ENCODE measurements at places on chromosomes 1 and 21.
A peak's percentile ranks its signal among the peaks of the same experiment; 100 is the strongest.

DNA sequence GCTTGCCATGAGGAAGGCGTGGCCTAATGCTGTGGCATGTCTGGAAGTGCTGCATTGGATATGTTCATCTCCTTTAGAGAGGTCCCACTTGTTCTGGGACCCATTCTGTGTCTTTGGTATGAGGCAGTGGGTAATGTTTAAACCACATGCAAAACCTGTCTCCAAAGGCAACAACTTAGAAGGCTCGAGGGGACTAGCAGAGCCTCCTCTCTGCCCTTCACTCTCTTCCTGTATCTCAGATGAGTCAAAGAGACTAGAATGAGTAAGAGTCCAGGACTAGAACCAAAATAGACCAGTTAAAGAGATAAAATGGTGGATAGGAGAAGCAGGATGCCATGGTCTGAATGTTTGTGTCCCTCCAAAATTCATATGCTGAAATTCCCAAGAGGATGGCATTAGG, 220.8 kb upstream of the KIAA0040 start:
- DNase-seq, result no peak

DNA sequence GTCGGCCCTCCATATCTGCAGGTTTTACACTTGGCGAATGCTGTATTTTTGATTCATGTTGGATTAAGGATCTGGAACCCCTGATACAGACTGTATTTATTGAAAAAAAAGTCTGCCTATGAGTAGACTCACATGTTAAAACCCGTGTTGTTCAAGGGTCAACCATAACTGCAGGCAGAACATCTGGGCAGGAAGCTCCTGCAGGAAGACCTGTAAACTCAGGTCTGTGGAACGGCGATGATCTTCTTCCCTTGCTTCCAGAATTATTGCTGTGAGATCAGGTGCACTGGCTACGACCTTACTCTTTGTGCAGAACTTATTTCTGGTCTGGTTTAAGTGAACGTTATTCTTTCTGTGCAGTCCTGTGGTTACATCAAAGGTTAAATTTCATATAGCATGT, 96.6 kb downstream of the DISC1 start:
- no peak for DNase-seq

- no peak for DNase-seq
Measured at GRCh38 chr1:241666419-241666818, 14.3 kb downstream of the WDR64 start.

- peak; percentile 37 for DNase-seq
Measured at GRCh38 chr1:82225421-82226185, 424.9 kb downstream of the ADGRL2 start.

DNA sequence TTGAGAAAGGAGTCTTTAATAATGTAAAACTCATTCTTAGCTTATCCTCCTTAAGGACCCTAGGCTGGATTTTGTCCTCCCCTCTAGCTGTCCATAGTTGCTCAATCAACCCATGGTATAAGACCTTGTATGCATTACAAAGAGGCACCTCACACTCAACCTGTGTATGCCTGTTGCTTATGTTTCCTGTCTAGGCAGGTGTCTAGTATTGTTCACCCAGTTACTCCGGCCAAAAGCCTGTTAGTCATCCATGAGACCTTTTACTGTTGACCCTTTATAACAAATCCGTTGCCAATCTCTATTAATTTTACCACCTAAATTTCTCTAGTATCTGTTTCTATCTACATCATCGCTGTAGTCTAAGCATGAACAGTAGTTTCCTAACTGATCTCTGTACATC, 3.7 kb downstream of the LYPLAL1 start:
- DNase-seq, result no peak

GRCh38 chr1:198054510-198054909, 102.3 kb upstream of the NEK7 start:
- no peak for DNase-seq

- peak; percentile 58 for DNase-seq
Measured at GRCh38 chr1:211327346-211327921, 801 bp downstream of the TRAF5 start.

GRCh38 chr1:164477343-164477742, 81.6 kb upstream of the PBX1 start:
- no peak for DNase-seq

- no peak for DNase-seq
Measured at GRCh38 chr1:96695954-96696353, 25.6 kb upstream of the PTBP2 start.

DNA sequence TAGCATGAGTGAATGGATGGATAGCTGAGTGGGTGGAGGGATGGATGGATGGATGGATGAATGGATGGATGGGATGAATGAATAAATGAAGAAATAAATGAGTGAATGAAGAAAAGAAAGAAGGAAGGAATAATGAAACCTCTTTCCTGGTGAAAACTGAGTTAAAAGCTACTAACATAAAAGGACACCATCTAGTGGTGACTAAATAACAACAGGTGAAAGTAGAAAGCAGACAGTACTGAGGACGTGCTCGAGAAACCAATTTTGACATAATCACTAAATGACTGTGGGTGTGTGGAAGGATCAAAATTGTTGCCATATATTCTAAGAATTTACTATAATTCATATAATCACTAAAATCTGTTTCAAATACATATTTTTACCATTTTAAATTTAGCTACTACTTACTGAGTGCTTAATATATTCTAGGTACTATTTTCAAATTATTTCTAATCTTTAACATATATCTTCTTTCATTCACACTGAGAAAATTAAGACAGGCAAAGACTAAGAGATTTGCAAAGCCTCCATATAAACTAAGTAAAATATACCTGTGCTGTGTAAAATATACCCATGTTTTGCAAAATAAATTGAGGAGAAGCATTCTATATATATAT, 522.9 kb downstream of the LRRIQ3 start:
- DNase-seq, result no peak

DNA sequence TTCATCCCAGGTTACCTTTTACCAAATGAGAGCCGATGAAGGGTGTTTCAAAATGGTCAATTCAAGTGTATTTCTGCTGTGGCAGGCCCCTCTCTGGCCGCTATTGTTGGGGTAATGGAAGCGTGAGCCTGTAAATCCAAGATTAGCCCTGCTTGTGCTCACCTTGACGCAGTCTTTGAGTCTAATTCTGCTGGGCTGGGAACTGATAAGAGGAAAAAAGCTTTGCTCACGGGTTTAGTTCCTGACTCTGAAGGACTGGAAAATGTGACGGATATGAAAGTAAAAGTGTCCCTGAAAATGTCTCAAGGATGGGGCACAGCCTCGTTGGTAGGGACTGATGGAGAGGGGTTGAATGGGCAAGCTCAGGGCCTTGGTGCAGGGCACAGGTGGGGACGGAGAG, 125.9 kb upstream of the GALNT2 start:
- no peak for DNase-seq

DNA sequence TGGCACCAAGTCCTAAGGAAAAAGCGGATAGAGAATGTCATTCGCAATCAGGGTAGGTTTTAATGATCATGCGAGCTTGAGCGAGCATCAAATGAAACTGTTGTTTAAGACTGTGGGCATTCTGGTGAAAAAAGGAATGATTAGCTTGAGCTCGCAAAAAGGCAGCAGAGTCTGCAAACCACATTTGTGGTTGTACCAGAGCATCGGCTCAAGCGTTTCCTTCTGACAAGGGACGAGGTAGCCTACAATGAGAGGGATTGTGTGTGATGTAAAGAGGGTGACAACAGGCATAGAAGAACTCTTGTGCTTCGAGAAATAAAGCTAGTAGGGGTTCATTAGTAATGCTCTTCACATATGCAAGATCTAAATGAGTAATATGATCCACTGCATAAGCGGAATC, 11.1 kb upstream of the CD48 start:
- no peak for DNase-seq

DNA sequence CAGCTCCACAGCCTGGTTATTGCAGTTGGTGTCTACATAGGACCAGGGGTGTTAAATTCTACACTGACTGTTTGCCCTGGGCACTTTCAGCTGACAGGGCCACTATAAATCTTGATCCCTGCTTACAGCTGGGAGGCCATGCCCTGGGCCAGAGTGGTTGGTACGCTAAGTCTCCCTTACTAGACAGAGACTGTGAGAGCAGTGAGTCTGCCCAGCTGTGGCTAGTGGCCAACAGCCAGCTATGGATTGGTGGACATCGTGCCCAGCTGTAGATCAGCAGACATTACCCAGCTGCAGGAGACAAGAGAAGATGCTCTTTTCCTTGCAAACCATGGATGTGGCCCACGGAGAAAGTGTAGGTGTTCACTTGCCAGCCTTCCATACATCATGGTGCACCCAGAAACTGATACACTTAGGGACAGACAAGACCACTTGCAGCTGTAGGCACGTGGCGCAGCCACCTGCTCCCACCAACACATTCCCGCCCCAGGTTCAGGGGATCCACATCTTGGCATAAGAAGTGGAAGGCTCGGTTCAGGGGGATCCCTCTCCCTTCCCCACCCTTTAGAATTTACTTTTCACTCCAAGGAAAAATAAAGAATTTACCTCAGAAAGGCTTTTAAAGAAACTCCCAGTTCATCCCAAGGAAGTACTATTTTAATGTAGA, 16.4 kb upstream of the PAX7 start:
- no peak for DNase-seq

- no peak for DNase-seq
Measured at GRCh38 chr21:27108701-27109100, 141.8 kb upstream of the ADAMTS5 start.

DNA sequence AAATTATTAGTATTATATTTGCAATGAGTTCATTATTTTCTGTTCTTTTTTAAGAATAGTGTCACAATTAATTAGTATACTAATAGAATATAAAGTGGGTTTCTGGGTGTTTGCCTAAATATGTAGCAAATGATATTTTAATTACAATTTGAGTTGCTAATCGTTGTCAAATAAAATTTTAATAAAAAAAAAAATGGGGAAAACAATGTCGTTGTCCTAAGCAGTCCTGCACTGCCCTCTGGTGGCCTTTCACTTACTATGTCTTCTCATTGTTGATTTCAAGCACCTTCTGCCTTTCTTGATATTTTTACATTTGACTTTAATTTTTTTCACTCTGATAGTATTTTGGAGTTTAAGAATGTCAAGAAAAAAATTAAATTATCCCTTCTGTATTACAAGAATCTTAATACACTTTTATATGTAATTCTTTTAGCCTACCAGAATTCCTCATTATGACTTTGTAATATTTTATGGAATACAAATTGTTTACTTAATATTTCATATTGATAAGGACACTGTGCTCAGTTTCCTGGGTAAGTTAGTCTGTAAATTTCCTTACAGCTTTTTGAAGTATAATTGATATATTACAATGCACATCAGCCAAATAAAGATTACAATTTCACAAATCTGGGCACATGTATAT, 104.5 kb upstream of the FMN2 start:
- peak; percentile 67 for DNase-seq

- no peak for DNase-seq
Measured at GRCh38 chr1:51989582-51990477, 670 bp downstream of the RAB3B start.

DNA sequence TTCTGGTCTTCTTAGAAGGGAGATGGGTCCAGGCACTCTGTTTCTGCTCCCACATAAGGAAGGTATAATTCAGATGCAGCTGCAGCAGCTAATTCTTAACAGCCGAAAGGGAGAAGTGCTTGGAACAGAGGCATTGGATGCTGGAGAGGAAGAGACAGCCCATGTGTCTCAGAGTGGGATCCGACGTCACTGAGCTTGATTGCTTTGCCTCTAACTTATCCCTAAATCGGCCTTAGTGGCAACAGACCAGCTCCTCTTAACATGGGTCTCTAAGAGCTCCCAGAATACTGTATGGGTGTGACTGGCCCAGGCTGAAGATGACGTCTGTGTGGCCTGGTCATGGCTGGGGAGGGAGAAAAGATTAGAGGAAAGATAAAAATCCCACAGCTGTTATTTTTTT, 40.7 kb upstream of the KCND3 start:
- DNase-seq, result no peak

- no peak for DNase-seq
Measured at GRCh38 chr1:118973531-118974137, 14.5 kb downstream of the TBX15 start.

- no peak for DNase-seq
Measured at GRCh38 chr21:45639206-45640000, 4.1 kb upstream of the PCBP3 start.

DNA sequence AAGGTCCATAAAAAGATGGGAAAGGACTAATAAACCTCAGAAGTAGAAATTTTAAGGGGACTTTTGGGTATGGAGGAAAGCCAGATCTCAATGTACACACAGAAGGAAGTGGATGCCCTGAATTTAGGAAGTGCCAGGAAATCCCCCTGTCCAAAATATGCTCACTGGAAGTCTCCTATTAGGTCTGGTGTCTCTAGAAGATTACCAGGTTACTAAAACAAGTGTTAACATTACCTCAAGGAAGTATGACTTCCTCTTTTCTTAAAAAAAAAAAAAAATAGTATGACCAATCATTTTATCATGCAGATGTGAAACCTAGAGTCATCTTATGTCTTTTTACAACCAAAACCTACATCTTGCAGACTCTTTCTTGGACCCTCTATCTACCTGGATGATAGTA, 30.7 kb downstream of the CD58 start:
- DNase-seq, result no peak

DNA sequence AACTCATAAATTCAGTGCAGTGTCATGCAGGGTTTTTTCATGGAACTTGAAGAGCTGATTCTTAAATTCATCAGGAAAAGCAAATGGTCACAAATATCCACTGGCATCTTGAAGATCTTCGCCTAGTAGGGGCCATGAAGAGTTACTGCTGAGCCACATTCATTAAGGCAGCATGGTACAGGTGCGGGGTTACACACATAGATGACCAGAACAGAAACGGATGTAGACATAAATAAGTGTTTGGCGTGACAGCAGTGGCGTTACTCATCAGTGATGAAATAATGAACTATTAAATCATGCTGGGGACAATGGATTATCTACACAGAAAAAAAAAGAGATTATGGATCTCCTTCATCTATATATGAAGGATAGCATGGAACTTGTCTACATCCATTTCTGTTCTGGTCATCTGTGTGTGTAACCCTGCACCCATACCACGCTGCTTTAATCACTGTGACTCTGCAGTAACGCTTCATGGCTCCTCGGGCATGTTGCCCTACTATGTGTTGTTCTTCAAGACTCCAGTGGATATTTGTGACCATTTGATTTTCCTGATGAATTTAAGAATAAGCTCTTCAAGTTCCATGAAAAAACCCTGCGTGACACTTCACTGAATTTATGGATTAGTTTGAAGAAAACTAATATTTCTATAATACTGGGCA, 161.3 kb downstream of the GALNT2 start:
- no peak for DNase-seq

DNA sequence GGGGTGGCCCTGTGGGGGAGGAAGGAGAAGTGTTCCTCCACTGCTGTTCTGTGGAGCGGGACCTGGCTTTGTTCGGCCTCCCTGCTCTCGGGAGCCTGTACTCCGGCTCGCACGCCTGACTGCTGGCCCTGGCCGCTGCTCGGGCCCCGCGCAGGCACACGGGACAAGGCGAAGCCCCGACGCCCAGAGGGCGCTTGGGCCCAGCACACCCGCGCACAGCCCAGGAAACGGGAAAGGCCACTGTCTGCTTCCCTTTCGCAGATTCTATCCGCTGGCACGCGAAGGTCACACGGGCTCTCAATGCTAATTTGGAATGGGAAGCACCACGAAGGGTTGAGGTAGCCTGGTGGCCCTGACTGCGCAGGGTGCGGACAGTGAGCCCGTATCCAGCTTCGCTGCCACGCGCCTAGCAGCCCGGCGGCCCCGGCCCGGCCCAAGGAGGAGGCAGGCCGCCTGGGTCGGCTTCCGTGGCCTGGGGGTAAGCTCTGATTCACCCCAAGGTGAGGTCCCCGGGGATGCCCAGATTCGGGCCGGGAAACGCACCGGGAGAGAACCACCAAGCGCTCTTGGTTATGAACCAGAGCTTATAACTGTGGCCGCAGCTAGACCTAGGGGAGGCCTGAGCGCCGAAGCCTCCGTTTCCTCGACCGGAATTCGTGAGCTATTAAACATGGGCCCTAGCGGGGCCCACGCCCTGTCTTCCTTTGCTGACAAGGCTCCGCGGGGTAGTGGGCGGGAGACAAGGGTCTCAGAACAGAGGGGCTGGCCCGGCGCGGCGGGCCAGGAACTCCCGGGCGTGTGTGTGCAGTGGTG, 19.7 kb upstream of the TBX15 start:
- DNase-seq, result no peak

Data from brain microvascular endothelial cell (primary cell).